ENCODE measurements at places on chromosomes 16 and 17.

GRCh38 chr16:85395207-85395912 is 217.8 kb upstream of the GSE1 start:
- DNase-seq, result peak; percentile 79

DNA sequence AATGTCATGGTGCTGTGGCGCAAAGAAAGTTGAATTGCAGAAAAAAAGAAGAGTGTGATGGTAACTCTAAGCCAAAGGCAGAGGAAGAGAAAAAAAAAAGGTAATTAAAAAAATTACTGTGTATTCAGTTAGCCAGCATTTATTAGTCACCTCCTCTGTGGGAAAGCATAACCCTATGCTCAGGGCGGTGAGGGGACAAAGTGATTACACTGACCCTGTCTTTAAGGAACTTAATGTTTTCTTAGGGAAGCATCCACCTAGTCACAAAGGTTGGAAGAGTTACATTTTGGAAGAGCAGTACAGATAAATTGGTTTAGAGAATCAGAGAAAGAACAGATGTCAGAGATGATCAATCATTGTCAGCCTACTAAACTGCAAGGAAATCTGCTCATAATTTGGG is 410.3 kb downstream of the CDH11 start:
- no peak for DNase-seq

DNA sequence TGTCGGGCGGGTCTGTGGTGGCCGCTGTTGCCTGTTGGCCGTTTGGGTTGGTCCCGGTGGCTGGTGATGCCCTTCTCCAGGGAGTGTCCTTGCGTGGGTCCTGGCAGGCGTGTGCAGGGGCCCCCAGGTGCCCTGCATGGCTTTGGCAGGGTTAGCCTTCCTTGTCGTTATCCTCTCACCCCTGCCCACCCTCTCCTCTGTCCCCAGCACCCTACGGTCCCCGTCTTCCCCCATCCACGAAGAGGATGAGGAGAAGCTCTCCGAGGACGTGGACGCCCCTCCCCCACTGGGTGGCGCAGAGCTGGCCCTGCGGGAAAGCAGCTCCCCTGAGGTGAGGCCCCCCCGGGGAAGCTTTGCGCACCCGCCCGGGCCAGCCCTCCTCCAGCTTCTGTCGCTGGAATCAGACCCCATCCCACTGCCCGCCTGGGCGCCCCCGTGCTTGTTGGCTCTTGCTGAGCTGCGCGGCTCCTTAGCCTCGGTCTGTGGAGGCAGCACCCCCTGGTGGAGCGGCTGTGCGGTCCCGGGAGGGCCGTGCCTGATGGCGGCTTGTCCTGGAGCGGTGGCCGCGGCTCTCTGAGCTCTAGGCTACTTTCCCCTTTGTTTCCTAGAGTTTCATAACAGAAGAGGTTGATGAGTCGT is 10.6 kb upstream of the NUDT16L1 start:
- peak; percentile 73 for DNase-seq

DNA sequence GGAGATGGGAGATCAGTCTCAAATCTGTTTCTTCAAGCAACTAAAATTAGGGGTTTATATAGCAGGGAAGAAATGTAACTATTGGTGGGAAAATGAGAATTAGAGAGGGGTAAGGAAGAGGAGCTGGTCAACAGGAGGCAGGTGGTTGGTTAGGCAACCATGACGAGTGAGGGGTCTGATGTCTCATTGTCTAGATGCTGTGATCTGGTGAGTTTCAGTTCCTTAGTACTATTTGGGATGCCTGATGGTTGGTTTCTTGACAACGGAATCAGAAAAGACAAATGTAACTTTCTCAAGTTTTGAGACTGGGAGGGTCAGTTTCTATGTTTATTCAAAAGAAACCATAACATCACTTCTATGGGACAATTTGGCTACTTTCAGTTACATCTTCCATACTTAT is 415.3 kb upstream of the C16orf82 start:
- no peak for DNase-seq

- peak; percentile 97 for DNase-seq
Observed at GRCh38 chr17:46193151-46193625, at the start of gene KANSL1. KANSL1 (minus strand) TSS chr17:46193429; CDS start chr17:46172143, 21,286 bp downstream.

DNA sequence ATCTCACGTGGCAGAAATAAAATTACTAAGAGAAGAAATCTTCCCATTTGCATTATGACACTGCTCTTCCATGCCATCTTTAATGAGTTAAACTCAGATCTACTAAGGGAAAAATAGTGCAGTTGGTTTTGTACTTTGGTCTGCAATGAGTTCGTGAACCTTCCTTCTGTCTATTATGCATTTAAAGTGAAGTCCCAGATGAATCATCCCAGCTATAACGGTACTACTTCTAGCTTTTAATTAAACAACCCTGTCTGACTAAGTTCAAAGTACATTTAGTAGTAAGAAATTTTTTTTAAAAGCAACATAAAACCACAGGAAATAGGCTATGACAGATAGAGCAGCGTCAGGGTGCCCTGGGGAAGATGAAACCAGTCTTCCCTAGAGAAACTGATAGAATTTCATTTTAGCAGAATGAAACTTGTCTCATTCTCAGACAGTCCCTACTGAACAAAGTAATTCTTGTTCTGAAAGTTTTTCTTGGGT is 1.8 kb downstream of the TMIGD1 start:
- peak; percentile 65 for DNase-seq

- DNase-seq, result no peak
Observed at GRCh38 chr16:85592700-85593493, 20.2 kb upstream of the GSE1 start.

DNA sequence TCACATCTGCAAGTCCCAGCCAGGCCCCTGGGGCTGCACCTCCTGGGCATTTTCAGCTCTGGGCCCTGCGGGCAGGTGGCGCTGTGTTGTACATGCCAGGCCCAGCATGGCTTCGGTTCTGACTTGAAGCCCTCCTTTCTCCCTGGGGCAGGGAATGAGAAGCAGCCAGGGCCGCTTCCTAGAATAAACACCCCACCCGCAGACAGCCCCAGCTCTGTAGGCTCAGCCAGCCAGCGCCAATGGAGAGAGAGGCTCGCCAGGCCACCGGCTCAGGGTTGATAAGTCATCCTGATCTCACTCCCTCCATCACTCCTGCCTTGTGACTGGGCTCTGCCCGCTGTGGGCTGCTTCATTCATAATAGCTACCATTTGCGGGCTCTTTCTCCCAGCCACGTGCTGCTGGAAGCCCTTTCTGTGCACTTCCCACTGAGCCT is 6.0 kb upstream of the GLIS2 start:
- peak; percentile 90 for DNase-seq

DNA sequence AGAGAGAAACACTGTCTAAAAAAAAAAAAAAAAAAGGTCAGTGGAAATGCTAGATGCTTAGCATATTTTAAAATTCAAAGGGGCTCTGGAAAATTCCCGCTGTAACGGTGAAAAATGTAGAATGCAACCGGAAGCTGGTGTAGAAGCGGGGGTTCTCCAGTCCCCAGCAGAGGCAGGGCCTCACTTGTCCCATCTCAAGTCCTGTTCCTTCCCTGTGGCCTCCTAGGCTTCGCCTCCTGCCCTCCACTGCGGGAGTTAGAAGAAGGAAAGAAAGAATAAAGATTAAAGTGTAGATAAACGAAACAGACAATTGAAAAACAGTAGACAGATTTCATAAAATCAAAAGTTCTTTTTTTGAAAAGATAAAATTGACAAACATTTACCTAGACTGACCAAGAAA is 14.8 kb upstream of the ZNF287 start:
- no peak for DNase-seq
